MV-4-11 (cell line): ENCODE measurements at places on chromosomes 6 and 20.
A peak's percentile ranks its signal among the peaks of the same experiment; 100 is the strongest.

- peak; percentile 14 for DNase-seq
Observed at GRCh38 chr20:8408587-8409307, 276.7 kb downstream of the PLCB1 start.

DNA sequence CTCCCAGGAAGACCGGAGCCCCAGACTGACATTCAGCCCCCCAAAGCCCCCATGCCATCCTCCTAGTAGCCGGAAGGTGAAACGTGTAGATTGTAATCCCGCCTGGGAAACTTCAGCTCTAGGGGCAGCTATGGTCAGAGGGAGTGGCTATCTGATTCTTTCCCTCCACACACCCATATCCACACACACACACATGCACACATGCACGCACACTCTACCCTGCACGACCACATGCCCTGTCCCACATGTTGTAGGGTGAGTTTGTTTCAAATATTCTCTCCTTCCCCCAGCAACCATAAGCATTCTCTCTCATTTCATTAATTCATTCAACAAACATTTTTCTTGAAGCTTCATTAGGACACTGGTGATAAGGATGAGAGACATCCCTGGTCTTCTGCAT, 42.2 kb downstream of the MAFB start:
- no peak for DNase-seq

DNA sequence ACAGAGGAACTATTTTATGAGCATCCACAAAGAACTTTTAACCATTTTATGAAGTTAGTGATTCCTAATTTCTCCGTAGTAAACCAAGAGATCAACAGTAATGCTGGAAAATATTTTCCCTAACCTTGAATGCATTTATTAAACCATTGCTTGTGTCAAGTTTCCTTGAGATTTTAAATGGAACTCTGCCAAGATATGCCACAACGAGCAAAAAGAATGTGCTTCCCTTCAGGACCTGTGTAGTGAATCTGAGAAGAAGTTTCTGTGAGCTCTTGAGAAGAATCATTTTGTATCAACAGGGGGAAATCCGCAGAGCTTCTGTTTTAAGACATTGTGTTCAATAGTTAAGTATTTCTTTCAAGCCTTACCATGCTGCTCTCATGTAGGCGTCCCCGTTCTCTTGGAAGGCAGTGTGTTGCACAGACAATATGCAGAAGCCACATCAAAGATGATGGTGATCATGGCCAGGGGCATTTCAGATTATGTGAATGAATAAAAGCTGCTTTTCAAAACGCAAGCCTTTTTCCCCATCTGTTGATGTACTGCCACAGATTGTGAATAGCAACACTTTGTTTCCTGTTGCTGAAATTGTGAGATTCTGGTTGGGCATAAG, 439.8 kb downstream of the BMP2 start:
- no peak for DNase-seq

GRCh38 chr6:81978230-81978629, 225.7 kb upstream of the TENT5A start:
- no peak for DNase-seq

DNA sequence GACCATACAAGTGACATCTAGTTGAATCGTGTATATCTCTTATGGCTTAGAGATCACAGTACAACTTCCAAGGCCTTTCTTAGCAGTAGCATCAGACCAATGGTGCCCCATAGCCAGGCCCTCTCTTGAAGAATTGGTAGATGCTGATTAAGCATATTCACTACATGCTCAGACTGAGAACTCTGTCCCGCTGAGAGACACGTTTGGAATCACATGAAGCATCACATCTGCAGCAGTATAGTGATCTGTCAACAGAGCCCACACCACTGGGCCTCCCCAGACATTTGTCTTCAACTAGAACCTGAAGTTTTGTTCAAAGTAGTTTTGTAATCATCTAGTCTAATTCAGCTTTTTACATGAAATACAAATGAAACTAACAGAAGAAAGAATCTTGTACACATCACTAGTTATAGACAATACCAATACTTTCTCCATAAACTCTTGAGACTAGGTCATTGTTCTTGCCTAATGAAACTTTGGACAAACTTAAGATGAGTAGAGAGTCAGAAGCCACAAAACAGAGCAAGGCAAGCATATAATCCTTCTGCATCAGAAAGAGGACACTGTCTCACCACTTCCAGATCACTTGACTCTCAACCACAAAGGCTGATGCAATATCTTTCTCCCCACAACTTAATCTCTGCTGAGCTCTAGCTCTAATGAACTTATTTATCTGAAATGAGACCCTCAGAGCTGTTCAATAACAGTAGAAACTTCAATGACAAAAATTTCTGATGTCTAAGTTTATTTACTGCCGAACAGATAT, 182.7 kb downstream of the TBX18 start:
- peak; percentile 89 for DNase-seq

DNA sequence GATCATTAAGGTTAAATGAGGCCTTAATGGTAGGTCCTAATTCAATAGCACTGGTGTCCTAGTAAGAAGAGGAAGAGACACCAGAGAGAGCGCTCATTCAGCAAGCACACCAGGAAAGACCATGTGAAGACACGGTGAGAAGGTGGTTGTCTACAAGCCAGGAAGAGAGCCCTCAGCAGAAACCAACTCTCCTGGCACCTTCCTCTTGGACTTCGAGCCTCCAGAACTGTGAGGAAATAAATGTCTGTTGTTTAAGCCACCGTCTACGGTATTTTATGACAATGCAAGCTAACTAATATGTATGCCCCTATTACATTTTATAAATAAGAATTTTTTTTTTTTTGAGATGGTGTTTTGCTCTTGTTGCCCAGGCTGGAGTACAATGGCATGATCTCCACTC, 59.3 kb downstream of the IL20RA start:
- no peak for DNase-seq

DNA sequence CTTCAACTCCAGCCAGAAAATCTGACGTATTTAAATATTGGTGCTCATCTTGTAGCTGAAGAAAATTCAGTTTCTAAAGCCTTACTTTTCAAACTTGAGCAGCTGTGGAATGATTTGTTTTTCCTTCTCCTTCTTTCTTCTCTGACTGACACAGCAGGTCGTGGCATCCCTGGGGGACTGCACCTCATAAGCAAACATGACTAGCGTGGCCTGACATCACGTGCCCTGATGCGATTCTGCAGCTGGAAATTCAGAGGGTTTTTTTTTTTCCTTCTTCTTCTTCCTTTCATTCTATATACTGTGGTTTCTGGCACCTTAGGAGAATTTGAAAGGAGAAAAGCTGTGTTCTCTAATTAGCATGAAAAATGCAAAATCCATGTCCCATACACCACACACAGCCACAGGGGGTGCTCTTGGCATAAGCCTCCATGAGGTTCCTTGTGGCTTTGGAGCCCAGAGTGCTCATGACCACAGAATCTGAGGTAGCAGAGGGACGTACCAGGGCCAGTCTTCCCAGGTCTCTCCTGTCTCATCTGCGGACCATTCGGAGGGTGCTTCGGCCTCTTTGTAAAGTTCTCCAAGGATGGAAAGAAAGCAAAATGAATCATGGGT, 258.5 kb upstream of the CDH4 start:
- no peak for DNase-seq
